Osteoblast (primary cell): ENCODE measurements at places on chromosomes 4 and X. TPM values are rescaled to one million over a fixed set of nuclear protein-coding genes. Genes with fewer than 3 reads are reported as not detected.

DNA sequence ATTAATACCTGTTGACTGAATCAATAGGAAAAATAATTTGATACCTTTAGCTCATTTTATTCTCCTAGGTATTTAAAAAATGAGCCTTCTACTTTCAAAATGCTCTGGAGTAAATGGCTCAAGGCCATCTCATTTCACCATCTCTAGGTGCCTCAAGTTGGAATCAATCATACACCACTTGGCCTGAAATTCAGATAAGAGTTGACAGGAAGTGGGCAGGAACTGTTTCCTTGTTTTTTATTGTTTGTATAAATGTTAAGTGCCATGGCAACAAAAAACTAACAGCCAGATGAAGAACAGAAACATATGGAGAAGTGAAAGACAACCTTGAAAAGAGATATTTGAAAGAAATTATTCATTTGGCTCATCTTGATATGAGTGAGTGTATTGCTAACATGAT is 12.4 kb downstream of the LIMCH1 start:
- no peak for DNase-seq

DNA sequence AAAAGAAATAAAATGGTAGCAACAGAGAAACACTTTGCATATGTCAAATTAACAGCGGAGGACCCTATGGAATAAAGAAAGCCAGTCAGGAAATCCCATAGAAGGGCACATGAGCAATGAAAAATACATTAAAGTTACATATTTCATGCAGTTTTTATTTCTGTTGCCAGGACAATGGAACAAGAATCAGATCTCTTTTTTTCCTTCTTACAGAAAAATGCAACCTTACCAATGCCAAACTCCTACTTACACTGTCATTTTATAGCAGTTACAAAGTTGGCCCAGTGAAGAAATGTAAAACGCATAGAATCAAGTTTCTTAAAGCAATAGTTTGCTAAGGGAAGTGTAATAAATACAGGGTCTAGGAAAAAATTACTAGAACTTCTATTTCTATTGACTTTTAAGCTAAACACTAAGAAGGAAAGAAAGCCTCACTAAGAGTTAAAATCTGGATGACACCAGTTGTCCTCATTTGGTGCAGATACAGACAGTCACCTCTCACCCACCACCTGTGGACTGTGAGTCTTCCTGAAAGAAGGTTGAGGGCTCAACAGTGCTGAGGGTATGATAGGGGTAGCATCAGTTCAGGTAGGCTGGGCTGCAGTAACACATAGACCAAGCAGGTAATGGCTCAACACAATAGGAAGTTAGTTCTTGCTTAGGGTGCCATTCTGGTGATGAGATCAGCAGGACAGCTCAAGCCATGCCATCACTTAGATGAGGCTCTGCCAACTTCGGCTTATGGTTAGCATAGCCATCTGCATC is 224.6 kb downstream of the ANAPC10 start:
- no peak for DNase-seq

GRCh38 chr4:7806338-7807090 is 133.1 kb downstream of the AFAP1 start:
- DNase-seq: peak; percentile 59

DNA sequence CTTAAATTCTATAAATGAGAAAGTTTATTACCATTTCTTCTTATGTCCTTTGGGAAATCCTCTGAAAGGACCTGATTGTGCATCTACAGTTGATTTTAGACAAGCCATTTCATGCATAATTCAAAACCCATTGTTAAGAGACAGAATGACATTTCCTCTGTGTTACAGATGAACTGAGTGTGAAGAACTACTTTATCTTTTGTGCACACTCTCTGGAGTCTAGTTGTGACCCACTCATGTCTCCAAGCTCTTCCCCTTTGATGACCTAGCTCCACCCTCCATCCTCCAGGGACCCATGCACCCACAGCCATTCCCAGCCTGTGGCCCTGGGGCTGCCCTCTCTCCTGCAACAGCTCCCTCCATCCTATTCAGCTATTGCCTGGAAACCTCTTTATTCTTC is 57.5 kb upstream of the BMPR1B start:
- DNase-seq: peak; percentile 14

Gene SLC6A8
- total RNA-seq: 15.3 and 19.5 TPM in 2 replicates

DNA sequence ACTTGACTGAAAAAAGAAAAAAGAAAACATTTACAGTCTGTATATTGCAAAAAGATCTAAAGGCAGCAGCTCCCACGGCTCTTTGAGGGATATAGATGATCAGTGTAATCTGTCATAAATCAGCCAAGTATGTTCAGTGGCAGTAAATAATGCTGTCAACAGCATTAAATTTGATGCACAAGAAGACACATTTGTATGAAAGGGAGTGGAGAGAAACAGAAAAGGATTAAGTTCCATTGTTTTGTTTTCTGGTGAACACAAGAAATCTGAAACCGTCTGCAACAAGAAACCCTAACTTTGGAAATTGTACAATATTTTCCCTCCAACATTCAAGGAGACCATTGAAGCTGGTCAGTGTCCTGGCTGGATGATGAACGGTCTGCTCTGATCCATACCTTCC is 27.6 kb upstream of the C1QTNF7 start:
- no peak for DNase-seq

DNA sequence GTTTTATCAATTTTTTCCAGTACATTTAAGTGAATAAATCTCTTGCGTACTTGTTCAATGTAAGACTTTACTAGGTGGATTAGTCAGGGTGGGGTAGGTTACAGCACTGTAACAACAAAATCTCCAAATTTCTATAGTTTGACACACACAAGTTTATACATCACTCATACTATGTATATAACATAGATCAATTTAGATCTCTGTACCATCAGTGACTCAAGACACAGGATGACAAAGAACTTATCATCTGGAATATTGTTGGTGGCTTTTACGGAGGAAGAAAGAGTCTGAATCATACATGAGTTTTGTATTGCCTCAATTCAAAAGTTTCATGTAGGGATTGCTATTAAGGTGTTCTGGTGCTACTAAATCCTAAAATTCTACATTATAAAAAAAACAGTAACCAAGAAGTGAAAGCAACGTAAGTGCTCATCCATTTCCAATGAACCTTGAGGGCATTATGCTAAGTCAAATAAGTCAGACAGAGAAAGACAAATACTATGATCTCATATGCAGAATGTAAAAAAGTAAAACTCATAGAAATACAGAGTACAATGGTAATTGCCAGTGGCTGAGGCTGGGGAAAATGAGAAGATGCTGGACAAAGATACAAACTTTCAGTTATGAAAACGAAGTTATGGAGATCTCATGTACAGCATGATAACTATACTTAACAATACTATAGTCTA is 98.0 kb upstream of the DKK2 start:
- no peak for DNase-seq

Gene CD38
- total RNA-seq: under 0.01 TPM in 2 replicates

Gene GYG2
- total RNA-seq: 5.6 and 6.2 TPM in 2 replicates

DNA sequence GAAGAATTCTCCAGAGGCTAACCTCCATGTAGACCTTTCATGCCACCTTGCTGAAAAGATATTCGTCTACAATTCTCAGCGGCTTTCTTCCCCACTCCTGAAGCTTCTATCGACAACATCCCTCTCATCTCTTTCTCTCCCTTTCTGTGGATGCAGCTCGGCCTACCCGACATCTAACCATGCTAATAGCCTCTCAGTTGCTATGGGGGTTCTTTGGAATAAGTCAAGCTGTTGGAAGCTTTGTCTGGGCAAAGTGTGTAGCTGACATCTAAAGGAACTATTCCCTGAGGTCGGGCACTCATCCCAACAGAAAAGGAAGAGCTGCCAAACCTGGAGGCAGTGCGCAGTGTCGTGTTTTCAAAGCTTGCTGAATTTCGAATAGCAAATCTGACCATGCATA is 192.1 kb downstream of the RBMX2 start:
- no peak for DNase-seq

- DNase-seq: peak; percentile 78
Measured at GRCh38 chrX:102651242-102652011, at the start of gene GPRASP1. GPRASP1 (plus strand) TSS chrX:102651483; CDS start chrX:102653914, 2,431 bp downstream.

GRCh38 chr4:1991596-1992434 is 17.0 kb downstream of the NELFA start:
- DNase-seq: peak; percentile 56

- no peak for DNase-seq
Measured at GRCh38 chrX:150035531-150035930, 97.2 kb upstream of the EOLA2 start.

Gene FDCSP
- total RNA-seq: not detected in 2 replicates

DNA sequence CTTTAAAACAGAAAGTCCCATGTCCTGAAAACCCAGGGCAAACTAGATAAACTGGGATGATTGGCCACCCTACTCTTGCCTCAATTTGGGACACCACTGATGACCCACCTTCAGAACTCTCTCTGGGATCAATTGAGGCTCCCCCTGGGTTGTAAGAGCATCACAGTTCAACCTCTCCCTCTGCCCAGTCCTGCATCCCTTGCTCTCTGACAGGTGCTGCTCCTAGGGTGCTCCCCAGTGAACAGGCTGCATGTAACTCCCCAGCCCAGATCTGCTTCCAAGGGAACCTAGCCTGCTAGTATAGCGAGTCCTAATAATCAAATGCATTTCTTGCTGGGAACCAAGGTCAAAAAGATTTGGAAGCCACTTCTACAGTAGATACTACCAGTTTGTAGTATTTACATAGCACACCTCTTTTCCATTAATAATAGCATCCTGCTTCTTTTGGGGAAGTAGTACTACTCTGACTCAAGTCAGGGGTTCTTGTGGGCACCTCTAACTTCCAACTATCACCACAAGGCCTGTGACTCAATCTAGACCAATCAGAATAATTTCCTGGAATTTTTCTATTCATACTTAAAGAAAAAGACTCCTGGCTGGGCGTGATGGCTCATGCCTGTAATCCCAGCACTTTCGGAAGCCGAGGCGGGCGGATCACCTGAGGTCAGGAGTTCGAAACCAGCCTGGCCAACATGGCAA is 42.1 kb upstream of the SPINK2 start:
- no peak for DNase-seq

DNA sequence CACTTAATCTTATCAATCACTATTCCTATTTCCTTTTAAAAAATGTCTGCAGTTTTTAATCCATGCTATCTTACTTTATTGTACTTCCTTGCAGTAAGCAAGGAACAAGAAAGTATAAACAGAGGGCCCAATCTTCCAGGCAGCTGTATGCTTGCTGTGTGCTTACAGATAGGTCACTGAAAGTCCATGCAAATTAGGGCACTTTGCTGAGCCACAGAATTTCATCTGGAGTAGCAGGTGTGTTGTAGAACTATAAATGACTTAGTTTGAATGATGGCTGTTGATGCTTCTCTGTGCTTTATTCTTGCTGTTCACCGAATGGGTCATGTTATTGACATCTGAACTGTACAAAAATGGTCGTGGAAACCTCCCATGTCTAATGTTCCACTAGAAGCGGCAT is 154.6 kb downstream of the ATOH1 start:
- DNase-seq: no peak

Gene REPS2
- 0.59 and 0.72 TPM in 2 replicates for total RNA-seq

- peak; percentile 65 for DNase-seq
Measured at GRCh38 chrX:20362268-20363267, 95.9 kb upstream of the RPS6KA3 start.

GRCh38 chrX:120794525-120794975 is 81.1 kb downstream of the CT47B1 start:
- no peak for DNase-seq

Gene IGBP1
- total RNA-seq: 85.0 and 88.1 TPM in 2 replicates

DNA sequence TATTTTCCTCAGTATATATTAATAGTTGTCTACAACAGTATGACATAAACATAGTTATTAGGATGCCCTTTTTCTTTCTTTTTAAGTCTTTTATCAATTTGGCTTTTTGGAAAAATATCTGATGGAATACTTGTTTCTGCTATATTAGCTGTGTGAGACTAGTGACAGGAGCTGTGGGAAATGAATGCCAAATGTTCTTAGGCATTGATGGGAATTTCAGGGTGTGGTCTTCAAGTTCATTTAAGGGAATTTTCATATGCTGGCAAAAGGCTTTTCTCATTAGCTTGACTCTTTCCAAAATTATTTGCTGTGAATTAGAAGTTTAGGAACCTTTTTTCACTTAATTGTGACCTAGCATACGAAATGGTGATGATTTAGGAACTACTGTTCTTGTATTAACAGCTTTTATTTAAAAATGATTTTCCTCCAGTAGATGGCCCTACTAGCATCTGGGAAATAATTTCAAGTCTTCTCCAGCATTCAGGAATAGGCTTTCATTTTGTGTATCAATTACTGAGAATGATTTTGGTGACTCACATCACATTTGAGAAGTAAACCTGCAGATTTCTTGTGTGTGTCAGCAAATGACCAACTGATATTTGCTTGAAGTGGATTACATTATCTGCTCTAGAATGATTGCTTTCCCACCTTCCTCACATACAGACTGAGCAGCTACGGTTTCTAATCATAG is 70.9 kb downstream of the HTT start:
- DNase-seq: no peak

DNA sequence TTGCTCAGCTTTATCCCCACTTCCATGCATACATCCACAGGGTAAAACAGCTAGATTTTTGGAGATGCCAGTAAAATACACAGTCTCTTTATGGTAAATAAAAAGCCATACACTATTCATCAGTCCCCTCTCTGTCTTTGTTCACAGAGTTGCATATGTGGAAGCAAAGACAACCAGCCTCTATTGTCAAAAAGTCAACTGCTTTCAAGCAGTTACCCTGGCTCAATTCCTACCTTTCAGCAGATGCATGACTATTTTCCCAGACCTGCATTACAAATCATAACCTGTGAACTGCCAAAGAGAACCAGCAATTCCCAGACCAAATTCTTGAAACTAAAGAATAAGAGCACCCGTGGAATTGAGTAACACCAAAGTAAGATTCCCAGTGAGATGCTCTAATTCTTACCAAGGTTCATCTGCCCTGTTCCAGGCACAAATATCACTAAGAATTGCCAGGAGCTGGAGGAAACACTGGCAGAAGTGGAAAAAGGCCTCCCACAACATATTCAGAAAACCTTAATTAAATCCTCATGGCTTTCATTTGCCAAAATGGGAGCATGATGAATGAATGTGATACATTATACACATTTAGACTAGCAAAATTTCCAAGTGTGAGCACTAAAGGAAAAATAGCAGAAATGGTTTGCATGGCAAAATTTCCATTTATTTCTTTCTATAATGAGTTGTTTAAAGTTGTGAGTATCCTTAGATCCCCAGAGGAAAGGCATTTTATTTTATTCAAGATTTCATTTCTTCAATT is 391.2 kb upstream of the ADGRL3 start:
- no peak for DNase-seq

Gene UBE2K
- 19.2 and 19.4 TPM in 2 replicates for total RNA-seq

Gene UGT8
- total RNA-seq: under 0.01 TPM in 1 of 2 replicates, not detected in the other

- DNase-seq: no peak
Measured at GRCh38 chr4:83931659-83932438, 395.9 kb downstream of the GPAT3 start.
